HCEC 1CT (cell line): ENCODE measurements at places on chromosomes 13 and 19.

DNA sequence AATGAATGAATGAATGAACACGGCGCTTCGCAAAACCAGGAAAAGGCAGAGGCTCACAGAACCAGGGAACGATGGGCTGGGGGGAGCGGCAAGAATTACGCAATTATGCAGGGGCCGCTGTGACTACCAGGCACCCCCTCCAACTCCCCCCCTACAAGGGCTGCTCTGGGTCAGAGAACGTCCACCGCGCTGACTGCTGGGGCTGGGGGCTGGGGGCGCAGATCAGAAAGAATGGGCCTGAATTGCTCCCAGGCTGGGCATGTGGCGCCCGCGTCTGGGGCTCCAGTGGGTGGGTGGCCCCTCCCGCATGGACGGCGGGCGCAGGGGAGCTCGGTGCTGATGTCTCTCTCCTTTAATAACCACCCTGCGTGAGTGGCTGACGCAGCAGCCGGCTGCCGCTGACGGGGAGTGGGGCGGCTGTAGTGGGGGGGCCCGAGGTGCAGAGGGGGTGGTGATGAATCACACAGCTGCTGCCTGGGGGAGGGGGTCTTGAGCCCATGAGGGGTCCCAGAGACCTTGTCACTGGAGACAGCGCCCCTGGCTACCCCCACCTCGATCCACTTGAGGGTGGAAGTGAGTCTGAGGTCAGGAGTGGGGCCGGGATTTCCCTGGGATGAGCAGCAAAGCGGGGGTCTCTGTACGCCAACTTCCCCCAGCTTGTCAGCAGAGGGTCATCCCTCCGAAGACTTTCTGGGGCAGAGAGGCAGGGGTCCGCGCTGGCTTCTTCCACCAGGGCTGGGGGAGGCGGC lies 1.5 kb upstream of the CIRBP start:
- DNase-seq = no peak

- DNase-seq = no peak
Observed at GRCh38 chr13:102945886-102946285, 100.1 kb downstream of the ERCC5 start.

GRCh38 chr13:99600318-99600717 lies 99.0 kb downstream of the TM9SF2 start:
- DNase-seq = no peak

GRCh38 chr13:44373601-44374347 lies at the start of gene SERP2:
Gene SERP2 (plus strand): TSS chr13:44373824. CDS start chr13:44374026, 202 bp downstream.
- no peak for DNase-seq

GRCh38 chr19:51150627-51151026 lies 8.5 kb downstream of the SIGLEC7 start:
- DNase-seq = no peak
